ENCODE measurements at places on chromosomes 5 and 9. TPM values are rescaled to one million over a fixed set of nuclear protein-coding genes. Genes with fewer than 3 reads are reported as not detected.

- H3K4me1 ChIP-seq: peaks cover 5% of the 10 kb centered on the region
- H3K27me3 ChIP-seq: peaks cover 49% of the 10 kb centered on the region
- peak overlapping the region; percentile 75 for H3K4me3 ChIP-seq
- no peaks in the 10 kb centered on the region for H3K36me3 ChIP-seq
Measured at GRCh38 chr9:137295238-137295811, 6.7 kb downstream of the NRARP start.

DNA sequence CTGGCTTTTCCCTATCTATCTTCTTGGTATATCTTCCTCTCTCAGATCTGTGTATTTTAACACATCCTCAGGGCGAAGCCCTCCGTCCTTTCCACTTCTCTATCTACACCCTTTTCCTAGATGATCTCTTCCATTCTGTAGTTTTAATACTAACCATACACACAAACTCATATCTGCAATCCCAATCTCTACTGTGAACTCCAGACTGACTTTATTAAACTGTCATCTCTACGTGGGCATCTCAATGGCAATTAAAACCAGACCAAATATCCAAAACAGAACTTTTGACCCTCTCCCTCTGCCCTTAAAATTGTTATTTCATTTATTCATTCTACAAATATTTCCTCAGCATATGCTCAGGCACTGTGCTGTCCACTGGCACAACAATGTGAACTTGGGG is 7.1 kb downstream of the FNIP1 start:
- peaks cover 25% of the 10 kb centered on the region for H3K4me1 ChIP-seq
- H3K27me3 ChIP-seq: no peaks in the 10 kb centered on the region
- DNase-seq: no peak
- H3K27ac ChIP-seq: no peak overlapping the region

DNA sequence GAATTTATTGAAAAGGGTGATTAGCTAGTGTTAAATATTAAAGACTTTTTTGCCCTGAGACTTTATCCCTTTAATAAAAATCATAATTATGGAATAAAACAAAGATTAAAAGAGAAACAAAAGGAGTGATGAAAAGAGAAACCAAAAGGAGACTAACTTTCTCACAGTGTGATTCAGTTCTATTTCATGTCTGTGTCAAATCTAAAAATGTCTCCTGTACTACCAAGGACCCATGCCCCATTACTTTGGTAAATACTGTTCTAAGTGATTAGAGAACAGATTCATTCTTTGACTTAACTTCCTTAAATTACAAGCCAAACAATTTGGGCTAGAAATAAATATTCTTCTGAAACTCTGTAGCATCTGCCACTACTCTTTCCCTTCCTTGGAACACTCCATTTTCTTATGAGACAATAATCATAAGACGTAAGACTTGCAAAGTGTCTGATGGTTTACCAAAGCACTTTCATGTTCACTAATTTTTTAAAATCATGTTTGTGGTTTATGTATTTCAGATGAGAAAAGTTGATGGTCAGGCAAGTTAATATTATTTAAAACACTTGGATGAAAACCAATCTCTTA is 319.0 kb downstream of the EBF1 start:
- no peak overlapping the region for H3K27ac ChIP-seq
- H3K4me1 ChIP-seq: peaks cover 17% of the 10 kb centered on the region
- no peaks in the 10 kb centered on the region for H3K36me3 ChIP-seq
- peaks cover 3% of the 10 kb centered on the region for H3K27me3 ChIP-seq
- H3K4me3 ChIP-seq: no peak overlapping the region
- no peak for DNase-seq

DNA sequence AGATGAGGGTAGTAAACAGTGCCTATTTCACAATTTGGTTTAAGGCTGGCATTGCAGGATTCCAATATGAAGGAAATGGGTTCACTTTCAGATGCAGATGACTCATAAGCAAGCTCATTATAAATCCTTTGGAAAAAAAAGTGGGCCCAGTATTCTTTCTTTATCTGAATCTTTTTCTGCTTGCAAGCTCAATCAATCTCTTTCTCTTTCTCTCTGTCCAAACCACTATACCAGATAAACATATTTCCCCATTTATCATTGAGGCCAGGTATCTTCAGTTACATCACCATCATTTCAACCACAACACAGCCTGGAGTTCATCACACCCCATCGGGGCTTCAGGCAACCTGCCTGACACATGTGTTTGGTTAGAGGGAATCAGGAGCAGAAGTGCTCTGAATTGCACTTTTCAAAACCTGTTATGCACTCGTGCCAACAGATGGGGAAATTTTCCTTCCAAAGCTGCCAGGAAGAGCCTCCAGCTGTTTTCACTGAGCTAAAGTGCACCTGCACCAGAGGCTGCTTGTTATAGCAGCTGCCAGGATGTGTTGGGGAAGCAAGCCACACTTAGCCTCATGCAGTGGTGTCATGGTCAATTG is 30.0 kb upstream of the MAMDC2 start:
- H3K27ac ChIP-seq: peak overlapping the region; percentile 14
- H3K4me1 ChIP-seq: peaks cover 7% of the 10 kb centered on the region
- peak overlapping the region; percentile 10 for H3K4me3 ChIP-seq
- no peaks in the 10 kb centered on the region for H3K36me3 ChIP-seq
- DNase-seq: no peak

GRCh38 chr5:43563321-43563720 is 6.4 kb upstream of the PAIP1 start:
- no peak for DNase-seq
- peaks cover 5% of the 10 kb centered on the region for H3K36me3 ChIP-seq
- H3K4me1 ChIP-seq: peaks cover 7% of the 10 kb centered on the region
- peak overlapping the region; percentile 15 for H3K4me3 ChIP-seq
- H3K27ac ChIP-seq: peak overlapping the region; percentile 53

DNA sequence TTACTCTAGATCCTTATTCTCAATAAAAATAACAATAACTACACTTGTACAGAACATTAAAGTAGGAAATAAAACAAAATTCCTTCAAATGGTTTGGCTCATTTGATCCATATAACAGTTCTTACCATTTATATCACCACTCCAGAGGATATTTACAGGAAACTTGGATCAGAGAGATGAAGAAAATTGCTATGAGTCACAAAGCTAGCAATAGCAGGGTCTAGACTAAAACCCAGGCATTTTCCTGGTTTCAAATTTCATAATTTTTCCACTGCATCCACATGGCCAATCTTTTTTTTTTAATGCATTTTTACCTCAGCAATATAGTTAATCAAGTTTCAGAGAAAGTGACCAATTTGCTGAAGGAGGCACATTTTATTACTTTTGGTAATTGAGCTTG is 299.2 kb downstream of the ELAVL2 start:
- H3K4me3 ChIP-seq: no peak overlapping the region
- no peaks in the 10 kb centered on the region for H3K27me3 ChIP-seq
- no peaks in the 10 kb centered on the region for H3K4me1 ChIP-seq
- DNase-seq: no peak

DNA sequence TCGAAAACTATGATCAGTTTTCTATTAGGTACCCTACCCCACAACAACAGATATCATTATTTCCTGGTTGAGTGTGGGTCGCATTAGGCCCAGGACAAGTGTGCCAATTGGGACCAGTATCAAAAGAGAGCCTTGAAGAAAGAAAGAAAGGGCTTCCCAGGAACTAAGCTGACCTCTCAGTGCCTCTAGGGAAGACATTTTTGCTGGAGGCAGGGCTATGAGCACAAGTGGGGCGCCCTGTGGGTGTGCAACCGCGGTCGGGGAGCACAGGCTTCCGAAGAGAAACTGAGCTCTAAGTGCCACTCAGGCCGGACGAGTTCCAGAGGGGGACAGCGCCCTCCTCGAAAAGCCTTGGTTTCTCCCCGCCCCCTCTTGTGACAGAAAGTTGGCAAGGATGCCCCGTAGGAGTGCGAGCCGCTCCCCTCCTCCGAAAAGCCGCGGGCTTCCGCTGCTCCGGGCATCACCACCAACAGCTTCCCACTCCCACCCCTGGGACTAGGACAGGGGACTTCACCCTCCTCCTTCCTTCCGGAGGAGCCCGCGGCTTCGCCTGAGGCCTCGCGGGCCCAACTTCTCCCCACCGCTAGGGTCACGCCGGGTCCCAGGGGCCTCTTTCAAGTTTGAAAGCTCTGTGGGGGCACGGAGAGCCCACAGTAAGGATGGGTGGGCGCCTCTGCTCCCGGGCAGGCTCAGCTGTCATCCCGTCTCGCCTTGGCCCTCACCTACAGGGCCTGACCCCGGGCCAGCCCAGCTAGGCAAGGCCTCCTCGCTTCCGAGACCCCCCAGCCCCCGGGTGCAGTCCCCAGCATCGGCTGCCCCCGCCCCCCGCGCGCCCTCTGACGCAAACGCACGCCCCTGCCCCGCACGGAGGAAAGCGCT is 2.0 kb downstream of the NR2F1-AS1 start:
- H3K4me1 ChIP-seq: peaks cover 36% of the 10 kb centered on the region
- peaks cover 58% of the 10 kb centered on the region for H3K27me3 ChIP-seq
- H3K36me3 ChIP-seq: no peaks in the 10 kb centered on the region
- H3K27ac ChIP-seq: peak overlapping the region; percentile 41

DNA sequence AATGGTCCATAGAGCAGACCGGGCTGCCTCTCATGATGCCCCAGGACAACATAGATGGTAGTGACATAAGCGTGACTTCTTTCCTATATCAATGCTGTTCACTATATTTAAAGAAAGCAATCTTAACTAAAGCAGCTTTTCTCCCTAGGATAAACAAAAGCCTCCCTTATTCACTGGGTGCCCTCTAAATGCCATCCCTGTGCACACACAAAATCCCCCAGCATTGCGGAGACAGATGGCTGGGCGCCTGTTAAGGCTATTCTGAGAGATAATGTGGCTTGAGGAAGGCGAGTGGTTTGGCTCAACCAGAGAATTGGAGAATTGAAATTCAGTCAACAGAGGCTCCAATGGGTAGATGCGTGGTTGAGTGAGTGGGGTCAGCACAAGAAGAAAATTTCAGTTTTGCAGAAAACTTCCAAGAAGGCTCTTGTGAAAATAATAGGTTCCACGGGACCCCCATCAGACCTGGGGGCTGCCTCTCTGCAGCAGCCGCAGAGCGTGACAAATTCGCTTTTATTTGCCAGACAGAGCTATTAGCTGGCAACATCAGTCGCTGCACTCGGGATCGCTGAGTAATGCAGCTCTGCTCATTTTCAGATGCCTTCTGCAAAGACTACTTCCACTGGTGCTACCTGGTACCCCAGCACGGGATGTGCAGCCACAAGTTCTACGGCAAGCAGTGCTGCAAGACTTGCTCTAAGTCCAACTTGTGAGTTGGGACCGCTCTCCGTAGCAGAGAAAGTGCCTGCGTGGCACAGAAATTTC is 103.9 kb upstream of the ICE1 start:
- peaks cover 7% of the 10 kb centered on the region for H3K27me3 ChIP-seq
- no peak overlapping the region for H3K4me3 ChIP-seq
- DNase-seq: no peak
- H3K36me3 ChIP-seq: peaks cover 5% of the 10 kb centered on the region

GRCh38 chr9:121771851-121772599 is 120.6 kb downstream of the DAB2IP start:
- no peak overlapping the region for H3K27ac ChIP-seq
- DNase-seq: no peak
- no peak overlapping the region for H3K4me3 ChIP-seq
- no peaks in the 10 kb centered on the region for H3K27me3 ChIP-seq

SPINK7 gene
- total RNA-seq: not detected

CARD6 gene
- 1.4 TPM for total RNA-seq

ORM2 gene
- not detected for total RNA-seq

GPR150 gene
- total RNA-seq: not detected

ADAMTS2 gene
- total RNA-seq: 7.7 TPM

HTR1A gene
- 0.90 TPM for total RNA-seq
